Left lung (tissue), 14 donors: ENCODE measurements at places on chromosomes 16 and 17.

DNA sequence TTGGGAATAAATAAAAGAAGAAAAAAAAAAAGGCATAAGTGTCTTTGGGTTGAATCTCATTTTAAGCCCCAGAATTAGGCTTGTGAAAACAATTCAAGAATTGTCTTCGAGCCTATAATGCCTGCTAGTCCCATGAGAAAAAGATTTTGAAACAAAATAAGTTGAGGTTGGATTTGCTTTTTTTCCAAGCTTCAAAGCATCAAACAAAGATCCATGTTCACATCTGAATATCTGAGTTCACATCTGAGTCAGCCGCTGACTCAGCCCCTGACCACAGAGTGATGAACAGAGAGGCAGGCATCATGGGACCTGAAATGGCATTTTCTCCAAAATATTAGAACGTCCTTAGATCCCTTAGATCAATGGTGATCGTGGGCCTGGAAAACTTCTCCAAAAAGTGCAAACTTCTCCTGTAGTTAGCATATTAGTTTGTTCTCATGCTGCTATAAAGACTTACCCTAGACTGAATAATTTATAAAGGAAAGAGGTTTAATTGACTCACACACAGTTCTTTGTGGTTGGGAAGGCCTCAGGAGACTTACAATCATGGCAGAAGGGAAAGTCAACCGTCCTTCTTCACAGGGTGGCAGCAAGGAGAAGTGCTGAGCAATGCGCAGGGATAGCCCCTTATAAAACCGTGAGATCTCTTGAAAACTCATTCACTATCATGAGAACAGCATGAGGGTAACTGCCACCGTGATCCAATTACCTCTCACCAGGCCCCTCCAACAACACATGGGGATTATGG lies 294.6 kb upstream of the HSBP1 start:
- H3K27ac ChIP-seq = no peak overlapping the region
- no peaks in the 10 kb centered on the region for H3K27me3 ChIP-seq
- no peak for DNase-seq

DNA sequence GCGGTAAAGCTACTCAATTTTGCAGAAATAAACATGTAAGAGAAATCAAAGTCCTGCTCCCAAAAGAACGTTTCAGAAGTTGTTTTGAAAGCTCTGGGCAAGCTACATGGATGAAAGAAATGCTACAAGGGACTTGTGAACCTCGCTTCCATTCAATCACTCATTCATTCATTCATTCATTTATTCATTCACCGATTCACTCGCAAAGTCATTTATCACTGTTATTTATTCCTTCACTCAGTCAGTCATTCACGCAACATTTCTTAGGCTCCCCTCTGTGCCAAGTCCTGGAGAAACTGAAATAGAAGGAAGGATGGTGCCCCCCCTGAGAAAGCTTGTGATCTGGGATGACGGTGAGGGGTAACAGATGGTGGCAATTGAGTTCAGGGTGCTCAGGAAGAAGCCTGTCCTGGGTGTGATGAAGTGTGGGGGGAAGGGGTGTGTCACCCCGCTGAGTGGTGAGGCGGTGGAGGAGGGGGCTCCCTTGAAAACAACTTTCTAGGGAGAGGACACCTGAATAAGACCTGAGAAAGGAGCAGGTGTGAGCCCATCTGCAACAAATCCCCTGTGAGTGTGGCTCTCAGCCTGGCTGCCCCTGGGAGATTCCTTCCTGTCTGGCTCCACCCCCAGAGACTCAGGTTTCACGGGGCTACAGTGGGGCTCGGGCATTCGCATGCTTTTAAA lies 36.3 kb upstream of the PRSS54 start:
- H3K27me3 ChIP-seq = no peaks in the 10 kb centered on the region
- no peaks in the 10 kb centered on the region for H3K36me3 ChIP-seq
- no peaks in the 10 kb centered on the region for H3K4me1 ChIP-seq
- no peak overlapping the region for H3K27ac ChIP-seq

DNA sequence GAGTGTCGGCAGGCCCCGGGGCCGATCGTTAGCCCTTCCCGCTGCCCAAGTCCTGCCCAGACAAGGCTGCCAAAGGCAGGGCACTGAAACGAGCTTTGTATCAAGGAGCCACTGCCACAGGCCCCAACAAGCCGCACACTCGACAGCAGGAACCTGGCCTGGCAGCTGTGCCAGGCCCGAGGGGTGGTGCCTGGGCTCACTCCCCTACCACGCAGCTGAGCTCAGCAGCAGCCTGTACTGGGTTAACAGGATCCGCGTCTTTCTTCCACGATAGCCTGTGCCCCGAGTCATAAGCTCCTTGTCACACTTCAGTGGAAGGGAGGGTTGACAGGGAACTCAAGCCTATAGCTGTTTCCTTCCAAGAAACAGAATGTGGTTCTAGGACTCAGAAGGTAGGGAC lies 87.9 kb downstream of the ABR start:
- H3K36me3 ChIP-seq = no peaks in the 10 kb centered on the region
- peaks cover 88% of the 10 kb centered on the region for H3K4me1 ChIP-seq
- no peak overlapping the region for H3K4me3 ChIP-seq
- H3K27me3 ChIP-seq = no peaks in the 10 kb centered on the region
- H3K27ac ChIP-seq = no peak overlapping the region

- no peak for DNase-seq
- no peaks in the 10 kb centered on the region for H3K27me3 ChIP-seq
Measured at GRCh38 chr16:61929776-61930175, 106.5 kb downstream of the CDH8 start.

DNA sequence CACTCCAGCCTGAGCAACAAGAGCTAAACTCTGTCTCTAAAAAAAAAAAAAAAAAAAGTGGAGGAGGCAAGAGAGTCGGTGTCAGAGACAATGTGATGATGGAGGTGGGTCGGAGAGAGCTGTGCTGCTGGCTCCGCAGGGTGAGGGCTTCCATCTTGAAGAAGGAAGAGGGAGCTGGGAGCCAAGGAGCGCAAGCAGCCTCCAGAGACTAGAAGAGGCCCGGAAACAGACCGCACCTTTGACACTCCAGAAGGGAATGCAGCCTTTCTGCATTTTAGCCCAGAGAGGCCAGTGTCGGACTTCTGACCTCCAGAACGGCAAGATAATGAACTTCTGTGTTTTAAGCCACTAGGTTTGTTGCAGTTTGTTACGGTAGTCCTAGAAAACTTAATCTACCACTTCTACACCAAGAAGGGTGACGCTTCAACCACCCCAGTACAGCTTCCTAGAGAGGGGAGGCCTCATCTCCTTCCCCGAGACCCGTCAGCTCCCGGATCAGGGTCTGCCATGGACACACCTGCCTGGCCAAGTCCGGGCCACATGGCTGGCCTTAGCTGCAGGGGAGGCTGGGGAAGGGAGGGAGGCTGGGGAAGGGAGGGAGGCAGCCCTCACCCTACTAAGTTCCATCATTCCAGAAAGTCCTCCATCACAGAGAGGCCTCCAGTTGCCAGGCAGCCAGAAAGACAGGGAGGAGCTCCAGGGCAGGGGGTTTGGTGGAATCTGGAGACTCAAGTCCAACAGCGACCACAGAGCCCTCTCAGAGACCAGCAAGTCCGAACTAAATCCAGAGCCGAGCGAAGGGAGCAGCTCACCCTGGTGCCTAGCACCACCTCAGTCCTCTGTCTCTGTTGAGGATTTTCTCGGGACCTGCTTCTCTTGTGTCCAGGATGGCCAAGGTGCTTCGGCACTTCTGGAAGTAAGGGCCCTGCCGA lies 13.2 kb upstream of the RBFOX3 start:
- no peak overlapping the region for H3K4me3 ChIP-seq
- DNase-seq = peak; percentile 13
- H3K27me3 ChIP-seq = peaks cover 64% of the 10 kb centered on the region
- H3K36me3 ChIP-seq = no peaks in the 10 kb centered on the region

GRCh38 chr16:20331635-20332034 lies 4.3 kb upstream of the GP2 start:
- no peak for DNase-seq
- H3K36me3 ChIP-seq = no peaks in the 10 kb centered on the region
- H3K27me3 ChIP-seq = peaks cover 13% of the 10 kb centered on the region
- H3K27ac ChIP-seq = no peak overlapping the region
- H3K4me1 ChIP-seq = no peaks in the 10 kb centered on the region
- H3K4me3 ChIP-seq = no peak overlapping the region

- no peak for DNase-seq
- no peaks in the 10 kb centered on the region for H3K36me3 ChIP-seq
- no peak overlapping the region for H3K27ac ChIP-seq
- no peak overlapping the region for H3K4me3 ChIP-seq
Measured at GRCh38 chr17:15510361-15510760, 42.9 kb upstream of the CDRT4 start.

DNA sequence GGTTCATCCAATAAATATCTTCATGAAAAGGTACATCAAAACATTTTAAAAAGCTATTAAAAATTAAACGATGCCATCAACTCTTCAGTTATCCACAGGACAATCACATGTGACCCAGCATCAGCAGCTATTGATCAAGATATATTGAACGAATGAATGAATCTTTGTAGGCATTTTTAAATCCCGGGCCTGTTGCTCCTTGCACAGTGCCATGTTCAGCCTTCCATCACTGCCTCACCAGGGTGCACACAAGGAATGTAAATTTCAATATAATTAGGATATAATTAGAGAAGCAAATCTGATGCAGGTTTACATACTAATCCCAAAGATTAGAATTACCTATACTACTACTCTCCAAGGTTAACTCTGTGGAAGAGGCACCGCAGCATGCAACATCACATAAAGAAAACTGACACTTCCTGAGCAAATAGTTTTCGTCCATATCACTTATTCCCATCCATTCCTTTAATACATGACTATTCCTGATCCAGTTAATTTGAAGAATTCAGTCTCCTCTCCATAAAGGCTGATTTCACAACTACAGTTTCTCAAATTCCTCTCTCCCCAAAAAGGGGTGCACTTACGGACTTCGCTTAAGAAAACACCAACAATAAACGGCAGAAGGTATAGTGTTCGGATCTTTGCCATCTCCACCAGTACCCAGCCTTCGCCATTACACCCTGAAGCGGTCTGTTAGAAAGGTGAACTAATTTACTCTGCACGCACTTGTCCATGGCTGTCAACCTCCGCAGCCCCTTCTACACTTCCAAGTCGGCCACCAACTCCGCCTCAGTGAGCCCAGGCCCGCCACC lies 938 bp downstream of the NCOR1 start:
- no peaks in the 10 kb centered on the region for H3K27me3 ChIP-seq
- H3K36me3 ChIP-seq = no peaks in the 10 kb centered on the region
- peaks cover 65% of the 10 kb centered on the region for H3K4me1 ChIP-seq
- no peak for DNase-seq
- peak overlapping the region; percentile 98 for H3K27ac ChIP-seq

- no peaks in the 10 kb centered on the region for H3K36me3 ChIP-seq
- no peaks in the 10 kb centered on the region for H3K27me3 ChIP-seq
- no peaks in the 10 kb centered on the region for H3K4me1 ChIP-seq
Measured at GRCh38 chr16:78574571-78574970, 475.1 kb downstream of the WWOX start.

DNA sequence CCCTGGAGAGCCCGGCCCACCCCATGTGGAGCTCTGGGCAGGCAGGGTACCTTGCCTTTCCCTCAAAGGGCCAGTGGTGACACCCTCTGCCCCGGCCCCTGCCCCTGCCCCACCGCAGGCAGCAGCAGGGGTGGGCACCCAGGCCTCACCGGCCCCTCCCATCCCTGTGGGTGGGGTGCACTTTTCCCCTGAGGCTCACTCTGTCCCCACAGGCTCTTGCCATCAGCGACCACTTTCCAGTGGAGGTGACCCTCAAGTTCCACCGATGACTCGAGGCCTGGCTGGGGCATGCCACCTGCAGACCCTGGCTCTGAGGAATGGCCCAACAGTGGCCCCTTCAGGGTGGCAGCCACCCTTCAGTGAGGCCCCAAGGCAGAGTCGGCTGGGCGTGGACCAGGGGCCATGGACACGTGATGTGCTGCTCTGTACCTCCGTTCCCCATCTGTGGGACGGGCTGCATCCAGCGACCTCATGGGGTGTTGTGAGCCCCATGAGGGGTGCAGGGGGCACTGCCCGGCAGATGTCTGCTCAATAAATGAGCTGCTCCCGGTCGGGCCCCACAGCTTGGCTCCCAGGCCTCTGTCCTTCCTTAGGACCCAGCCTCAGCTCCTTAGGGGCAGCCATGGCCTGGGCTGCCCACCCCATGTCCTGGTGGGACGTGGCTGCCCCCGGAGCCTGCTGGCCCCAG lies 2.0 kb downstream of the DNASE1L2 start:
- no peak for DNase-seq
- no peak overlapping the region for H3K27ac ChIP-seq
- peaks cover 15% of the 10 kb centered on the region for H3K4me1 ChIP-seq
- peaks cover 36% of the 10 kb centered on the region for H3K27me3 ChIP-seq
- no peaks in the 10 kb centered on the region for H3K36me3 ChIP-seq

DNA sequence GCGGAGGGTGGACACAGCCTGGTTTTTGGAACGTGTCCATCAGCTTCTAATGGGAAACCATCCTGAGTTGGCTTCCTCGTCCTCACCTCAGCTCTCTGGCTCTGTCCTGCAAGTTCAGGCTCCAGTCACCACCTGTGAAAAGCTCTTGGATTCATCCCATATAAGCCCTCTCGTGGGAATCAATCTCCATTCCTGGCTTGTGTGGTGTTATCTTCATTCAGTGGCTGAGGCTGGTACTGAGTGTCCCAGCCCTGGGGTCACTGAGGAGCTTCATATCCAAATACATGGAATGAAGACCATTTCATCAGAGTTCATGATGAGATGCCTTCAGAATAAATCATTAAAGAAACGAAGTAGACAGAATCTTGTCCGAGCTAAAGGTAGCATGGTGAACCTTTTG lies 189.2 kb downstream of the RBFOX1 start:
- H3K27ac ChIP-seq = no peak overlapping the region
- H3K27me3 ChIP-seq = no peaks in the 10 kb centered on the region
- no peak for DNase-seq
- no peaks in the 10 kb centered on the region for H3K4me1 ChIP-seq

GRCh38 chr17:55635253-55635914 lies 87.3 kb downstream of the TMEM100 start:
- DNase-seq = no peak
- H3K4me3 ChIP-seq = no peak overlapping the region
- H3K27ac ChIP-seq = no peak overlapping the region

DNA sequence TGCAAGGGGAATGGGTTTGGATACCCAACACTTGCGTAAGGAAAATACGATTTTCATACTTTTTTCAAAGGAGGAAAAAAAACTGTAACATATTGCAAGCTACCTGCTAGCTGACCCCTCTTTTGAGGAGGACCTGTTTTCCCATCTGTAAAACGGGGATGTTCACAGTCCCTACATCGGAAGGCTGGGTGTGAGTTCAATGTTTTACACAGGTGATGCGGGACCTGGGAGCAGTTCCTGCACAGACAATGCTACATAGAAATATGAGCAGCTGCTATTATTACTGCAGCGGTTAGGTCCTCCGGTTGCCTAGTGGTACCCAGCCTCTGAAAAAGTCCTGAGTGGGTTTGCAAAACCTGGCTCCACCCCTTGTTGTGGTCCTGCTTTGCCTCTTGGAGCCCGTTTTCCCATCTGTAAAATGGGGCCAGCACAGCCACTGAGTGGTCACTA lies 3.5 kb downstream of the SOCS1 start:
- H3K27ac ChIP-seq = no peak overlapping the region
- peaks cover 7% of the 10 kb centered on the region for H3K27me3 ChIP-seq
- H3K4me1 ChIP-seq = peaks cover 41% of the 10 kb centered on the region
- no peak for DNase-seq
- peak overlapping the region; percentile 92 for H3K4me3 ChIP-seq
- H3K36me3 ChIP-seq = peaks cover 31% of the 10 kb centered on the region
